ENCODE measurements at places on chromosomes 2 and 18.

GRCh38 chr2:104584393-104584792 is 269.5 kb upstream of the POU3F3 start:
- DNase-seq, result no peak

- DNase-seq, result no peak
These were observed 94.3 kb downstream of the TWIST2 start for GRCh38 chr2:238942080-238942725.

DNA sequence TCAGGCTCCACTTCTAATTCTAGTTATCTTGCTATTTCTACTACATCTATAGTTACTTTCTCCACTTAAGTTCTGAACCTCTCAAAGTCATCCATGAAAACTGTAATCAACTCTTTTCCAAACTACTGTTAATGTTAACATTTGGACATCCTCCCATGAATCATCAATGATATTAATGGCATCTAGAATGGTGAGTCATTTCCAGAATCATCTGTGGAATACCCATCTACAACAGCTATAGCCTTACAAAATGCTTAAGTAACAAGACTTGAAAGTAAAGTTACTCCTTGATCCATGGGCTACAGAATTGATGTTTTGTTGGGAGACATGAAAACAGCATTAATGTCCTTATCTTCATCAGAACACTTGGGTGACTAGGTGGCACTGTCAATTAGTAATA is 35.4 kb downstream of the BARD1 start:
- peak; percentile 3 for DNase-seq

GRCh38 chr2:134665727-134666506 is 52.9 kb downstream of the TMEM163 start:
- DNase-seq, result no peak

- no peak for DNase-seq
These were observed 147.6 kb upstream of the ITGA4 start for GRCh38 chr2:181309586-181309985.

GRCh38 chr2:132692816-132693215 is 22.8 kb upstream of the LYPD1 start:
- no peak for DNase-seq
